ENCODE measurements at places on chromosomes 16 and 17. TPM values are rescaled to one million over a fixed set of nuclear protein-coding genes. Genes with fewer than 3 reads are reported as not detected.

CD300H gene
- polyA plus RNA-seq: not detected

CHD9NB gene
- 0.89 TPM for polyA plus RNA-seq

CCL4 gene
- polyA plus RNA-seq: 0.21 TPM

XYLT1 gene
- polyA plus RNA-seq: 10.0 TPM

CD300LB gene
- not detected for polyA plus RNA-seq

PTGES3L gene
- polyA plus RNA-seq: 0.37 TPM

HS3ST2 gene
- 6.3 TPM for polyA plus RNA-seq

KRT39 gene
- 0.05 TPM for polyA plus RNA-seq

KRT33B gene
- 0.21 TPM for polyA plus RNA-seq

PGP gene
- polyA plus RNA-seq: 10.3 TPM

SPEM3 gene
- polyA plus RNA-seq: not detected

SYNGR3 gene
- 0.30 TPM for polyA plus RNA-seq

GRCh38 chr16:86398201-86398600, 112.1 kb upstream of the FOXF1 start:
- no peak for DNase-seq

GRCh38 chr16:49554681-49555080, 181.1 kb downstream of the C16orf78 start:
- no peak for DNase-seq

- no peak for DNase-seq
Observed at GRCh38 chr16:74975591-74975990, 9.3 kb downstream of the WDR59 start.

- peak; percentile 74 for DNase-seq
Observed at GRCh38 chr17:42577532-42578281, at the start of gene PSMC3IP. PSMC3IP (minus strand) TSS chr17:42577729; CDS start chr17:42577686, 43 bp downstream.

DNA sequence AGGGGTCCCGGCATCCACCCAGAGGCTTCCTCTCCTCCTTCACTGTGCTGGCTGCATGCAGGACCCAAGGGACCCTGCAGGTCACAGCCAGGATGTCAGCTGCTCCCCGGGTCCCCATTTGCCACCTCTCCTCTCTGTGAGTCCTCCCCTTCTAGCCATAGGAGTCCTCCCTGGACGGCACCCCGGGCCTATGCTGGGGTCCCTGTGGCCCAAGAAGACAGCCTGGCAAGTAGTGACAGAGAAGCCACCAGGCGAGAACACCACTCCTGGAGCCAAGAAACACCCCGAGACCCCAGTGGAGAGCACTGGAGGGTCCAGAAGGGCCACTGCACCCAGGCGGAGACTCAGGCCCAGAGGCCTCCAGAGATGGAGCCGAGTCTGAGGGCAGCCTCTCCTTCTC, 44.1 kb downstream of the LMF1 start:
- DNase-seq: no peak

DNA sequence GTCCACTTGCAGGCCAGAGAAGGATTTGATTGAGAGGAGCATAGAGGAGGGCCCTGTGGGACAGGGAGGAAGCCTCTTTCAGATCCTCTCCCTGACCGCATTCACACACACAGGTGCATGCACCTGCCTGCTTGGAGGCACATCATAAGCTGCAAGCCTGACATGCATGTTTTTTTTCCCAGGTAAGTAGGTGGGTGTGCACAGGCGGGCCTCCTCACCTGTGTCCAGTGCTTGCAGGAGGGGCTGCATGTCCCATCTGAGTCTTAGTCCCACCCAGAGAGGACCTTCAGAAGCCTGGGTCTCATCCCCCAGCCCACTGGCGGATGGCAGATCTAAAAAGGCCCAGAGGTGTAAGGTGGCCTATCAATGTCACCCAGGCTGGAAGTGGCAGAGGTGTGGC, 130.8 kb downstream of the TMEM132E start:
- DNase-seq: no peak

- DNase-seq: no peak
Observed at GRCh38 chr16:27404163-27404823, 2.3 kb downstream of the IL21R start.

DNA sequence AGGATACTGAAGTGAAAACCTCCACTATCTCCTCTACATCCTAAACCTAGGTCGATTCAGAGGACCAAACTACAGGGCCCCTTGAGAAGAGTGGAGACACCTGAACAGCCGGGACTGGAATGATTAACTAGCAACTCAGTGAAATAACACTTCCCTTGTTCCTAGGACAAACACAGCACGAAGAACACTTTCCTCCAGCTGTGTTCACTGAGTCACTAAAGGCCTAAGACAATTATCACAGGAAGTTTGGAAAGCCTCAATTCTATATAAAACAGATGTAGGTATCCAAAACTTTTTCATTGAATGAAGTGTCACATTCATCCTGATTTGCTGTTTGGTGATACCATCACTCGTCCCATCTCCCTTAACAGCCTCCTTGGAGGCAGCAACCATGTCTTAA, 15.5 kb upstream of the CUEDC1 start:
- DNase-seq: no peak

DNA sequence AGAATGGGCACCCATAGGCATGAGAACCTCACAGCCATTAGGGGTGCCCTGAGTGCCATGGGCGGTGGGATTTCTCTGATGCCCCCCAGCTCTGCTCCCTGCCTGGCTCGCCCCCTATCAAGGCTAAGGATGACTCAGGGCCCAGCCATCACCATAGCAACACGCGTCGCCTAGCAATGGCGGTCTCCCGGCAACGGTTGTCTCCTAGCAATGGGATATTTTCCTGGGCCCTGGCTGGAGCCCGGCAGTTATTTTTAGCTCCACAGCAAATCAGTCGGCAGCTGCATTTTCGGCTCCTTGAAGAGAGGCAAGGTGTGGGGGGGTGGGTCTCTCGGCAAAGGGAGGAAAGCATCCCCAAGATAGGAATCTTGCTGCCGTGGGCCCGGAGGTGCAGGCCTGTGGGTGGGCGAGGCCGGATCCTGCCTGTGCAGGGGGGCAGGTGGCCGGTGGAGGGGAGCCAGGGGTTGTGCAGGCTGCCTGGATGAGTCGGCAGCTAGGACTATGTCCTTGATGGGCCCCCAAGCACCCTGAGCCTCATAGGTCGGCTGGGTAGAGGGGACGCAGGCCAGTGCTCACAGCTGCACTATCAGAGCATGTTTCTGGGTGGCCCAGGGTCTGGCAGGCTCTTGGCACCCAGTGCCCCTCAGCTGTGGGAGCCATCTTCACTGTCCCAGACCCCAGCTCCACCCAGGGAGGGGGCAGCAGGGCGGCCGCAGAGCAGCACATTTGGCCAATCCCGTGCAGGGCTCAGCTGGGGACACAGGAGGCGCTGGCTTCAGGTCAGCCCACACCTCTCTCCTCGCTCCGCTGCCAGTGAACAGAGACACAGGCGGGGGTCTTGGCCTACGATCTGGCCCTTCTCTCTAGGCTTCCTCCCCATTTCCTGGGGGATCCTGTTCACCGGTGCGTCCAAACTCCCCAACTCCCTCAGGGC, 4.2 kb upstream of the FBXL16 start:
- DNase-seq: no peak

DNA sequence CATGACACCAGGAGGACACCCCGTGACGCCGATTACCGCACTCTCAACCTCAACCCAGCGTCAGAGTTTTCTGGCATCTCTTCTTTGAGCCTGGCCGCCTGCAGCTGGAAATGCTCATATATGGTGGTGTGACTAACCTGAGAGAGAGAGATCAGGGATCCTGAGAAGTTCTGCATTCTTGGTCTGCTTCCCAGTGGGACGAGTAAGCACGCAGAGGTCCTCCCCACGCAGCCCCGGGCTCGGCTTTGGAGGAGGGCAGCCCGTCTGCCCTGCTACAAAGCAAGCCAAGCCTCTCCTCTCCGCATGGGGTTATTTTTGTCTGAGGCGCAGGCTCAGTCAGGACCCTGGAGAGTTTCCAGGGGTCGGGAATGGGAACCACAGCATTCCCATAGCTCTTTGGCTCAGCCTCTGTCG, 16.5 kb downstream of the CRISPLD2 start:
- DNase-seq: peak; percentile 32

GRCh38 chr17:7825206-7825990, 8.6 kb upstream of the KDM6B start:
- no peak for DNase-seq

- DNase-seq: no peak
Observed at GRCh38 chr16:60304720-60305119, 1570.6 kb upstream of the GOT2 start.

DNA sequence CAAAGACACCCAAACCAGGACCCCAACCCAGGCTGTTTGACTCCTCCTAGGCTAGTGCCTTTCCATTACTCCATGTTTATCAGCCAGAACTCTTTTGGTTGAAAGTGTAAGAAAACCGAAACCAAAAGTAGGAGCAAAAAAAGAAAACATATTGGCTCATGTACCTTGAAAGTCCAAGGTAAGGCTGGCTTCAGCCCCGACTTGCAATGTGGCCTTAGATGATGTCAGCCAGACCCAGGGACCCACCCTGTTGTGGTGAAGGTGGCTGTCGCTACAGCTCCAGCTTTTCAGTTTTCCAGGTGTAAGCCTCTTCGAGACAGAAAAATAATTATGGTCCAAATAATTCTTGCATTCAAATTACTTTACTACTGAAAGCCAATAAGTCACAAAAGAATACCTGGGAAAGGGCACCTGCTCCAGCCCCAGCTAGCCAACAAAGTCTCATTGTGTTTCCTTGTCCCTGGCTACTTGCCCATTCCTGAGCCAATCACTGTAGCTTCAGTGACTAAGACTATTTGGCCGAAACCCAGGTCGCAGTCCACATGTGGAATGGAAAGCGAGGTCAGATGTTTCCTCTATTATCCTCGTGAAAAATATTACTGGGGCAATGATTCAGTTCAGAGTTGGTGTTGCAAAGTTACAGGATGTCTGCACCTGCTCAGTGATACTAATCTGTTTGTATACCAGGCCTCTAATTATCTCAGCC, 20.7 kb downstream of the DNAH9 start:
- DNase-seq: no peak

GRCh38 chr17:78291944-78292910, 60.8 kb downstream of the TMEM235 start:
- no peak for DNase-seq

DNA sequence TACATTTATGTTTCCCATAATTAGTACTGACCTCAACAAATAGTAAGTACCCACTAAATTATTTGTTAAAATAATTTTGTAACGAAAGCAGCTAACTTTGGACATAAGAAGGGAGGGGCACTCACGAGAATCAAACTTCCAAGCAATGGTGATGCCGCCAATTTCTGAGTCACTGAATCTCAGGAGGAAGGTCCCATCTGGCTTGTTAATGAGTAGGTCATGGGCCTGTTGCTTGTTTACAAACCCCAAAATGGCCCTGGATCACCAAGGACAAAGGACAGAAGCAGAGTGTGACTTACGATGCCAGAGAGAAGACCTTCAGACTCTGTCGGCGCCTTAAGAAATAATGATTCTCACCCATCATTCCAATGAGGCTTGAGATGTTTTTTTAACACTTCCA, 15.8 kb upstream of the GHDC start:
- DNase-seq: no peak

GRCh38 chr16:49365711-49366509, 7.7 kb upstream of the C16orf78 start:
- DNase-seq: no peak

- peak; percentile 60 for DNase-seq
Observed at GRCh38 chr17:62704381-62704971, 77.0 kb downstream of the MRC2 start.

- no peak for DNase-seq
Observed at GRCh38 chr16:77744141-77744540, 21.8 kb downstream of the NUDT7 start.

- no peak for DNase-seq
Observed at GRCh38 chr16:84307209-84307954, 12.7 kb downstream of the WFDC1 start.

DNA sequence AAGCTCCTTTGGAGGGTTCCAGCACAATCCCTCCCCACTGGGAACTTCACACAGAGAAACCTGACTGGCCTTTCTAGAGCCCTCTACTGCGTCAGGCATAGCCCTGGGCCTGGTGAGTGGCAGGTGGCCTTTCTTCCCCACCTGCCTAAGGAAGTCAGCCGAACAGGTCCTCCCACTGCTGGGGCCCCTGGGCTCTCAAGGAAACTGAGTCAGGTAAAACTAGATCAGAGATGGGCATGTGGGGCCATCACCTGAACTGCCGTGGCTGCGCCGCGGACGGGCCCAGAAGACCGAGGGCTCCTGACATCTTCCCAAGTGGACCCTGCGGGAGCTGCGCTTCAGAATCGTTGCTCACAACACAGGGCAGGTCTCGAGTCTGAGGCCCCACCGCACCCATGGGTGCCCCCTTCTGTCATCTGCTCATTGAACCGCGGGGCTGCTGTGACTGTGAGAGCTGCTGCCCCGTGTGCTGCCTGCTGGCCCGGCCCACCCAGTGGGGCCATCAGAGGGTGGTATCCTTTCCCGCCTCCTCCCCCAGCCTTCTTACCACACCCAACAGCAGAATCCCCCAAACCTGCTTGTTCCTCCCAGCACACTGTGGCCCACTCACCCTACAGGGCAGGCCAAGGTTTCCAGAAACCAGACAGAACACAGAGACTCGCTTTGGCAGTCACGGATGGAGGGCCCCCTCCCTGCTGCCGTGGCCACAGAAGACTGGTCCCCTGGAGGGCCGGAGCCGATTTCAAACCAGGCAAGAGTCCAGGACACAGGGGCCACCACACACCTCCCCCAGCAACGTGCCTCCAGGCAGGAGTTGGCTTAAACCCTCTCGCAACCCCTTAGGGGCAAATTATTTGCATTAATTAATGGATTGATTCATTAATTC, 81.1 kb downstream of the TBC1D16 start:
- DNase-seq: no peak

GRCh38 chr17:8503807-8504206, 68.1 kb downstream of the NDEL1 start:
- DNase-seq: no peak

DNA sequence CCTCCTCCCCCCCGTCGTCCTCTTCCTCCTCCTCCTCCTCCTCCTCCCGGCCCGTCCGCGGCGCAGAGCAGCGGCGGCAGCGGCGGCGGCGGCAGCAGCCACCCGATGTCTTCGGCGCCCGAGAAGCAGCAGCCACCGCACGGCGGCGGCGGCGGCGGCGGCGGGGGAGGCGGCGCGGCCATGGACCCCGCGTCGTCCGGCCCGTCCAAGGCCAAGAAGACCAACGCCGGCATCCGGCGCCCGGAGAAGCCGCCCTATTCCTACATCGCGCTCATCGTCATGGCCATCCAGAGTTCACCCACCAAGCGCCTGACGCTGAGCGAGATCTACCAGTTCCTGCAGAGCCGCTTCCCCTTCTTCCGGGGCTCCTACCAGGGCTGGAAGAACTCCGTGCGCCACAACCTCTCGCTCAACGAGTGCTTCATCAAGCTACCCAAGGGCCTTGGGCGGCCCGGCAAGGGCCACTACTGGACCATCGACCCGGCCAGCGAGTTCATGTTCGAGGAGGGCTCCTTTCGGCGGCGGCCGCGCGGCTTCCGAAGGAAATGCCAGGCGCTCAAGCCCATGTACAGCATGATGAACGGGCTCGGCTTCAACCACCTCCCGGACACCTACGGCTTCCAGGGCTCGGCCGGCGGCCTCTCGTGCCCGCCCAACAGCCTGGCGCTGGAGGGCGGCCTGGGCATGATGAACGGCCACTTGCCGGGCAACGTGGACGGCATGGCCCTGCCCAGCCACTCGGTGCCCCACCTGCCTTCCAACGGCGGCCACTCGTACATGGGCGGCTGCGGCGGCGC, at the start of gene FOXF1:
FOXF1 (plus strand) TSS at position 63 of the 797 bp plus-strand sequence; CDS start at position 106, 43 bp downstream.
- DNase-seq: no peak

GRCh38 chr17:28574526-28574925, 2.2 kb downstream of the ALDOC start:
- DNase-seq: no peak

Data from keratinocyte (primary cell).